CD4-positive, alpha-beta T cell treated with Interleukin-21 for 1 hour (primary cell): ENCODE measurements at places on chromosomes 11 and 22.
A peak's percentile ranks its signal among the peaks of the same experiment; 100 is the strongest.

DNA sequence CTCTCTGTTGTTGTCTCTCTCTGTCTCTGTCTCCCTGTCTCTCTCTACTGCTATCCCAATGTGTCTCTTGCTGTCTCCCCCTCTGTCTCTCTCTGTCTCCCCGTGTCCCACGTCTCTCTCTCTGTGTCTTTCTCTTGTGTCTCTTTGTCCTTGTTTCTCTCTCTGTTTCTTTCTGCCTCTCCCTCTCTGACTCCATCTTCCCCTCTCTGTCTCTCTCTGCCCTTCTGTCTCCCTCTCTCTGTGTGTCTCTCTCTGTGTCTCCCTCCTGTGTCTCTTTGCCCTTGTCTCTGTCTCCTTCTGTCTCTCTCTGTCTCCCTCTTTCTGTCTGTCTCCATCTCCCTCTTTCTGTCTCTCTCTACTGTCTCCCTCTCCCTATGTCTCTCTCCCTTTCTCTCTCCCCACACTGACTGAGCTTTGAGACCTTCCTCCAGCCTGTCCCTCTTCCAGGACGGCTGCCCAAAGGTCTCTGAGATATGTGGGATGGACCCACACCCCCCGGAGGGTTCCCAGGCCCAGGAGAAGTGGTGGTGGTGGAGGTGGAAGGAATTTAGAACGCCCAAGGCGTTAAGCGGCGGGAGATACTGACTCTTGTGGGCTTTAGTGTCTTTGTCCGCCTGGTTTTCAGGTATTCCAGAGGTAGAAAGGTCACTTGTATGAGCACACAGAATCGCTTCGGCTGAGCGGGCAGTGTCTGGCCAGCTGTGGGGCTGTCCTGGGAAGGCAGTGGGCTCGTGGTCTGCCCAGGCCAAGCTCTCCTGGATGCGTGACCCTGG lies 65.5 kb upstream of the CCND1 start:
- no peak for DNase-seq

DNA sequence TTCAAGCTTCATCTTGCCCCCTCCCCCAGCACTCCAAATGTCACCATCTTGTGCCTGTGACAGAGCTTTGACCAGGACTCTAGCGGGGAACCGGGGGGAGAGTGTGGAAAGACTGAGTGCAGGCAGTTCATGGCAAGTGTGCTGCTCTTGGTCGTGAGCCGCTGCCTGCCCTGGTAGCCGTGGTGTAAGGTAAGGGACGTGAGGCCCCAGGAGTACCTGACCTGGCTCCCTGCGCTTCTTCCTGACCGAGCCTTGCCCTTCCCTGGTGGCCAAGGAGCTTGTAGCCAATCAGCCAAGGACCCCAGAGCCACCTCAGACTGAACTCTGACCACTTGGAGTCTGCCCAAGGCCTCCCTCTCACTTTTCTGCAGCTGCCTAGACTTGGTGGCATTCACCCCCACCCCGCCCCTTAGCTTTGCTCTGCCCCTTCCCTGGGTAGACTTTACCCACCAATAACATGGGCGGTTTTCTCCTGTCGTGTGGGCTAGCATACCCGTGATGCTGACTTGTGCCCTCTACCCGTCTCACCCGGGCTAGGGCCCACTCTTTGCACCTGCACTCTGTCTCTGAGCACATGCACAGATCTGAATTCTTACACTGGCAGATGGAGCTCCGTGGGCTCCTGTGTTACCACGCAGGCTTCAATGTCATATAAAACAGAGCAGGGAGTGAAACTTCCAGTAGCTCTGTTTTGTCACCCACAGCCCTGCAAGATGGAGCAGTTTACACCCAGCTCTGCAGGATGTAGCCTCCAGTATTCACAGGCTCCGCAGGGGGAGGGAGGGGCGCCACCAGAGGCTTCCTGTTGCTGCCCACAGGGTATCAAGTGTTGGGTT lies 1.5 kb downstream of the DGKZ start:
- DNase-seq: peak; percentile 74

DNA sequence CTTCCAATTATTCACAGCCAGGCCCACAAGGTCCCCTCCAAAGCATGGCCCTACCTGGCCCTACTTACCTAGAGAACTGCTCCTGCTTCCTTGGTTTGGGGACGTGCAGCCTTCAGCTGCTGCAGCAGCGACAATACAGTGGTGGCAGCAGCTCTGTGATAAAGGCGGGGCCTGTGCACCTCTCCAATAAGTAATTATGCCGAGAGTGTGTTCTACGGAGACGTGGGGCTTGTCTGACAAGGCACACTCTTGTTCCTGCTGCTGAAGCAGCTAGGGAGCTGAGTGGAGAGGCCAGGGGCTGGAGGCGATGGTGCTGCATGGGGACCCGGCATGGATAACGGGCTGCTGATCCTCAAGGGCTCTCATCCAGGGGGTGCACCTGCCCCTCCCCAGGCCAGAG lies 98.0 kb upstream of the THY1 start:
- DNase-seq: no peak

DNA sequence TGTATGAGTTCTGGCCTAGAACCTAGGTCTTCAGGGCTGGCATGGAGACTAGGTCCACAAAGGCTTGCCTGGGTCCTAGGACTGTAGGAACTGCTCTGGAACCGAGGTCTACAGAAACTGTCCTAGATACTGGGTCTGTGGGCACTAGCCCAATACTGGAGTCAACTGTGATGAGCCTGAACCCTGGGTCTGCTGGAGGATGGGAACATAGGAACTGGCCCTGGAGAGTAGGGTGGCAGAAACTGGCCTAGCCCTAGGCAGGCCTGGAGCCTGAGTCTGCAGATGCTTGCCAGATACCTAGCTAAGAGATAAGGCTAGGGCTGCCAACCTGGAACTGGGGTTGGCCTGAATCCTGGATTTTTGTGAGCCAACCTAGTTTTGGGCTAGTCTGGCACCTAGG lies 19.2 kb upstream of the GLYATL2 start:
- DNase-seq: no peak
